ENCODE measurements at places on chromosomes 4 and X. TPM values are rescaled to one million over a fixed set of nuclear protein-coding genes. Genes with fewer than 3 reads are reported as not detected.

Gene CXCL10
- total RNA-seq, result under 0.01 TPM

Gene CYP4V2
- total RNA-seq, result 7.4 TPM

Gene YIPF7
- not detected for total RNA-seq

Gene DSPP
- not detected for total RNA-seq

Gene DCHS2
- not detected for total RNA-seq

Gene BMP3
- under 0.01 TPM for total RNA-seq

Gene RBMX2
- 20.6 TPM for total RNA-seq

Measured in subcutaneous preadipocyte (primary cell).